Vagina (tissue), 2 donors: ENCODE measurements at places on chromosomes 7 and 10.

- H3K36me3 ChIP-seq, result no peaks in the 10 kb centered on the region
- no peak for DNase-seq
- no peak overlapping the region for H3K4me3 ChIP-seq
- H3K27ac ChIP-seq, result no peak overlapping the region
- H3K4me1 ChIP-seq, result no peaks in the 10 kb centered on the region
- H3K27me3 ChIP-seq, result no peaks in the 10 kb centered on the region
These were observed 72.9 kb upstream of the ZNF804B start for GRCh38 chr7:88686468-88687229.

- no peak overlapping the region for H3K4me3 ChIP-seq
- DNase-seq, result no peak
- no peaks in the 10 kb centered on the region for H3K36me3 ChIP-seq
- H3K4me1 ChIP-seq, result no peaks in the 10 kb centered on the region
- H3K27ac ChIP-seq, result no peak overlapping the region
- no peaks in the 10 kb centered on the region for H3K27me3 ChIP-seq
These were observed 187.1 kb downstream of the DNAJB6 start for GRCh38 chr7:157523766-157524421.

GRCh38 chr10:59057345-59057744 is 119.1 kb upstream of the PHYHIPL start:
- DNase-seq, result no peak
- H3K27me3 ChIP-seq, result no peaks in the 10 kb centered on the region
- no peaks in the 10 kb centered on the region for H3K4me1 ChIP-seq
- no peak overlapping the region for H3K27ac ChIP-seq

- DNase-seq, result no peak
- H3K4me1 ChIP-seq, result peaks cover 11% of the 10 kb centered on the region
- no peaks in the 10 kb centered on the region for H3K36me3 ChIP-seq
These were observed 84.1 kb downstream of the PTPRE start for GRCh38 chr10:127990846-127991542.

GRCh38 chr7:7433811-7434210 is 101.9 kb downstream of the COL28A1 start:
- no peak overlapping the region for H3K4me3 ChIP-seq
- no peak for DNase-seq
- no peak overlapping the region for H3K27ac ChIP-seq
- no peaks in the 10 kb centered on the region for H3K36me3 ChIP-seq

DNA sequence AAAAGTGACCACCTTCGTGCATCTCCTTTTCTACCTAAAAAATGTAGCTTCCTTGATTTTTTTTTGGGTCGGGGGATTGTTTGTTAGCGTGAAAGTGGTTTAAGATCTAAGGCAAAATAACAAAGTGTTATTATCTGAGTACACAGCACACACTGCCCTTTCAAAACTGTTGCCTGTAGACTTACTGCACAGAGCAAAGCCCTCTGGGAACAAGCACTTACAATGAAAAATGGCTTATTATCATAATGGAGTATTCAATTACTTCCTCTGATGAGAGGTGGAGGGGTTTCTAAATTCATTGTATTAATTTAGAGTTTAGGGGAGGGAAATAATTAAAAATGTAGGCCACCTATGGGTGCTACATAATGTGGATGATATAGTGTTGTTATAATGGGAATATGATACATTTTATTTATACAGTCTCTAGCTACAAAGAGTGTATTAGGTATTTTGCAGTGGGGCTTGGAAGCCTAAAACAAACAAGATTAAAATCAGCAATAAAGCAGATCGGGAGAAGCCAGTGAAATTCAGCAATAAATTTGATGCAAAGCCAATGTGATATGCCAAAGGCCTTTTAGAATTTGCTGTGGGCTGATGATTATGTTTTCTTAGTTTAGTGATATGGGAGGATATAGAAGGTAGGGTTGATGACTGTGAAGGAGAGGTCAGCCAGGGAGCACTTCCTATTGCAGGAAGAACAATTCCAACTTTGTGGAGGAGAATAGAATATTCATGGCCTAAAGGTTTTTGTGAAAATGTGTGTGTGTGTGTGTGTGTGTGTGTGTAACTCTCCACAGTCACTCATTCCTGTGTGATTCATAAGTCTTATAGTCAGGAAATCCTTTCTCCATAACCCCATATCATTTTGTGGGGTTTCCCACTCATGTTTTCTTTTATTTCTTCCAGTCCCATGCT is 17.7 kb upstream of the EXOC4 start:
- no peak overlapping the region for H3K4me3 ChIP-seq
- no peak overlapping the region for H3K27ac ChIP-seq
- H3K4me1 ChIP-seq, result no peaks in the 10 kb centered on the region
- DNase-seq, result no peak

DNA sequence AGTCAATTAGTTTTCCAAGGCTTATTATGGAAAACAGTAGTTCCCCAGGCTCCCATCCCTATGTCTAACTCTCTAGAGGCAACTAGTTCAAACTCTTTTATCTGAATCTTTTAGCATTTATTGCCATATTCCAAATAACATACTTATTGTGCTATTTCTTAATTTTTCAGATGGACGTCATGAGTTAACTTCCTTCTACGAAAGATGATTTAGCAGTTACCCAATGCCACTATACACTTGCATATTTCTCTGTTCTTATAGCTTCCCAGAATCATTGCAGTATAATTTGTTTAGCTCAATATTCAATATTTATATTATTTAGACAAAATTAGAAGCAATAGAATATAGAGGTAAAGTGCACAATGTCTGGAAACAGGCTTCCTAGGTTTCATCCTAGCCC is 52.8 kb downstream of the REEP3 start:
- H3K36me3 ChIP-seq, result no peaks in the 10 kb centered on the region
- DNase-seq, result no peak
- peaks cover 27% of the 10 kb centered on the region for H3K4me1 ChIP-seq
- no peaks in the 10 kb centered on the region for H3K27me3 ChIP-seq
- no peak overlapping the region for H3K4me3 ChIP-seq

GRCh38 chr7:50718876-50719275 is 63.8 kb downstream of the GRB10 start:
- DNase-seq, result no peak
- peaks cover 8% of the 10 kb centered on the region for H3K4me1 ChIP-seq
- H3K27me3 ChIP-seq, result no peaks in the 10 kb centered on the region
- no peak overlapping the region for H3K4me3 ChIP-seq

DNA sequence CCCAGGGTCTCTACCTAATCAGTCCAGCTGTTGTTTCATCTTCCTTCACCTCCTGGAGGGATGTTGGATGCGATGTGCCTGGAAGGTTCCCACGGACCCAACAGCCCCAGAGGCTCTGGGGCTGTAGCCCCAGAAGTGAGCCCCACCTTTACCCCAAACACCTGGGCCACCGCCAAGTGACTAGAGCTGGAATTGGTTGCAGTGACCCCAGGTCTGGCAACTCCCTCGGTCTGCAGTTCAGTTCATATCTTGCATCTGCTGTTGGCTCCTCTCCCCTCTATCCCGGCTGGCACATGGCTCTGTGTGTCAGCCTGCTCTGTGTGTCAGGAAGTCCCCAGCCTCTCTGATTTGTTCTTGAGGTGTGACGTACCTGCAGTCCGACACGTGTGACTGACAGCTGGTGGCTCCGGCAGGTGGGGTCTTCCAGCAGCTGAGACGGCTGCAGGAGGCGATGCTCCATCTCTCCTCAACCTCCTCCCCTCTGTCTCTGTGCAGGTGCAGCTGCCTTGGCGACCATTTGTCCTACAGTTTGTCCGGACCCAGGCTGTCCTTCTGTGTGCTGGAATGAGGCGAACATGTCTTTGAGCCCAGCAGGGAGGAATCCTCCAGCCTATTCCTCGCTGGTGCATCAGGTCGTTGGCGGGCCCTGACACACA is 38.6 kb downstream of the ELFN1 start:
- DNase-seq, result no peak
- no peaks in the 10 kb centered on the region for H3K4me1 ChIP-seq
- no peak overlapping the region for H3K27ac ChIP-seq
- no peaks in the 10 kb centered on the region for H3K27me3 ChIP-seq
- H3K4me3 ChIP-seq, result no peak overlapping the region
- H3K36me3 ChIP-seq, result no peaks in the 10 kb centered on the region

- H3K4me3 ChIP-seq, result no peak overlapping the region
- H3K36me3 ChIP-seq, result no peaks in the 10 kb centered on the region
- H3K4me1 ChIP-seq, result peaks cover 28% of the 10 kb centered on the region
- no peak overlapping the region for H3K27ac ChIP-seq
- DNase-seq, result no peak
These were observed 196.0 kb downstream of the REEP3 start for GRCh38 chr10:63717027-63717715.

DNA sequence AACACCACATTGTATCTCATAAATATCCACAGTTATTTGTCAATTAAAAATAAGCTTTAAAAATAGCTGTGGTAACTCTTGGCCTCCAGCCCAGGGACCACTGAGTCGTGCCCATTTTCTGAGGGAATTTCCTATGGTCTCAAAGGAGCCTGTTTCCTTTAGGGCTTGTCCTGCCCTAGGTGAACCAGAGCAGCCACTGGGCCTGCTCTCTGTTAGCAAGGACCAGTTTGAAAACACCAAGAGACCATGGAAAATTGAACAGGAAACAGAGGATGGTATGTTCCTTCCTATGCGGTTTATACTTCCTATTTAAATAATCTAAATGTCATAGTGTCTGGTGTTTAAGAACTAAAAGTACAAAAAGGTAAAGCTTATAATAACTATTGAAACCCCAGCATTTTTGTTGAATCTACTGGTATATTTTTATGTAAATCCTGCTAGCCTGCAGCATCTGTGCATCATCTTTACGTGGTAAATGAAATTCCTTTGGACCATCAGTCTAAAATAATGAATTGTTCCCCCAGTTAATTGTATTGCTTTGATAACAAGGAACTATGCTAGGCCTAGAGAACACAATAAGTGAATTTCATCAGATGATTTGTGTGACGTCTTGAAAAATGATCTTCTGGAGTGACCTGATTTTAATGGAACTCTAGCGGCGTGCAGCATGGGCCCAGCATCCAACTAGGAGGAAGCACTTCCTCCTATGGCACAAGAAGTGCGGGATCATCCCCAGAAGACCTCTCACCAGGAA is 333.7 kb downstream of the GFRA1 start:
- no peaks in the 10 kb centered on the region for H3K27me3 ChIP-seq
- no peak overlapping the region for H3K4me3 ChIP-seq
- H3K36me3 ChIP-seq, result no peaks in the 10 kb centered on the region
- no peak overlapping the region for H3K27ac ChIP-seq
- DNase-seq, result no peak
- no peaks in the 10 kb centered on the region for H3K4me1 ChIP-seq

DNA sequence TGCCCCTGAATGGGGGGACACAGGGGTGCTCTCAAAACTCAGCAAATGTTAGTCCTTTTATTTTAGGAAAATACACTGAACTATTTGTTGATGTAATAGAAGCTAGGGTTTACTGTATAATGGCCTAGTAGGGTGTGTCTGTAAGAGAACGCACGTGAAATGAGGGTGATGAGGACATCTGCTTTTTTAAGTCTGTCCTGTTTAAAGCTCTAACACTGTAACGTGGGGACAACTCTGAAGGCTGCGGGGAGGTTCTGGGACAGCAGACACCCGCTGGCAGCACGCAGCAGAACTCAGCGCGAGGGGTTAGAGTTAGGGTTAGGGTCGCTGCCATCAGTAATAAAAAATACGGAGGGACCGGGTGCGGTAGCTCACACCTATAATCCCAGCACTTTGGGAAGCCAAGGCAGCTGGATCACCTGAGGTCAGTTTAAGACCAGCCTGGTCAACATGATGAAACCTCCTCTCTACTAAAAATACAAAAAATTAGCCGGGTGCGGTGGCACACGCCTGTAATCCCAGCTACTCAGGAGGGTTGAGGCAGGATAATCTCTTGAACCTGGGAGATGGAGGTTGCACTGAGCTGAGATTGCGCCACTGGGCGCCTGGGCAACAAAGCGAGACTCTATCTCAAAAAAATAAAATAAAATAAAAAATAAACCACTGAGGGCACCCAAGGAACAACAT is 98.0 kb downstream of the CTBP2 start:
- peaks cover 92% of the 10 kb centered on the region for H3K4me1 ChIP-seq
- no peak for DNase-seq
- no peaks in the 10 kb centered on the region for H3K27me3 ChIP-seq
- peak overlapping the region; percentile 97 for H3K27ac ChIP-seq

GRCh38 chr7:153454306-153454705 is 597.9 kb upstream of the DPP6 start:
- H3K4me1 ChIP-seq, result no peaks in the 10 kb centered on the region
- no peaks in the 10 kb centered on the region for H3K36me3 ChIP-seq
- no peaks in the 10 kb centered on the region for H3K27me3 ChIP-seq
- DNase-seq, result no peak
- H3K27ac ChIP-seq, result no peak overlapping the region

GRCh38 chr10:91271886-91272285 is 51.4 kb downstream of the PCGF5 start:
- no peaks in the 10 kb centered on the region for H3K27me3 ChIP-seq
- H3K4me3 ChIP-seq, result no peak overlapping the region
- no peaks in the 10 kb centered on the region for H3K36me3 ChIP-seq
- no peaks in the 10 kb centered on the region for H3K4me1 ChIP-seq
- no peak overlapping the region for H3K27ac ChIP-seq

DNA sequence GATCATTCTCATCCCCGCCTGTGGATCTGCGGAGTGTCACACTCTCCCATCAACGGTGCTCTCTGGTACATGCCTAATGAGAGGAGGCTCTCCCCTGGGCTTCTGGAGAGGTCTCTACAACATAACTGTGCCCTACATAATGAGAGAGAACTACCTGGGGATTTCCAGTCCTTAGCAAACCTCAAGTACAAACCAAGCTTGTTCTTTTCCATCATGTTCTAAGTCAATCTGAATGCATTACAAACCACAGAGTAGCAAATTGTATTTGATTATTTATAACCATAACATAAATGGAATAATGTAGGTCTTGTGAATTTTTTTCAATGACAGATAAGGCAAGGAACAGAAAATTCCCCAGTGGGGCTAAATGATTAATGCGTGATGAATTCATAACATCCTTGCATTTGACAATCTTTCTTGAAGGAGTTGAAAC is 412.4 kb upstream of the NRP1 start:
- no peak for DNase-seq
- H3K4me3 ChIP-seq, result no peak overlapping the region
- no peaks in the 10 kb centered on the region for H3K36me3 ChIP-seq
- H3K27ac ChIP-seq, result no peak overlapping the region
- no peaks in the 10 kb centered on the region for H3K4me1 ChIP-seq

DNA sequence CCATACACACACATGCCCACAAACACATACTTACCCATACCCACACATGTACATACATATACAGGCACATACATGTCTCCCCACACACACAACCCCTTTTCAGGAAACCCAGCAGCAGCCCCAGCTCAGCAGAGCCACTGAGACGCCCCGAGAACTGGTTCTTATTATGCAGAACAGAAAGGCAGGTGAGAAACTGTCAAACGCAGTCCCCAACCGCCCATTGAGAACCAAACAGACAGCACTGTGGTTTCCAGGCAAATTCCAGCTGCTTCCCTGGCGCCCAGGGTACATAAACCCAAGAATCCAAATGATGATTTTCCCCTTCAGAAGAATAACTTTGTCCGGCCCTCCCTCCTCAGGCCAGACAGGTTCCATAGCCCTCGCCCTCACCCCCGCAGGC is 366.6 kb upstream of the ZMIZ1 start:
- H3K27ac ChIP-seq, result no peak overlapping the region
- DNase-seq, result no peak
- H3K4me3 ChIP-seq, result no peak overlapping the region
- no peaks in the 10 kb centered on the region for H3K27me3 ChIP-seq
- H3K4me1 ChIP-seq, result no peaks in the 10 kb centered on the region
